Effector memory CD4-positive, alpha-beta T cell (primary cell): ENCODE measurements at places on chromosomes 1 and 21.

GRCh38 chr1:180630408-180631193 lies 1.2 kb upstream of the XPR1 start:
- no peak for DNase-seq

GRCh38 chr1:5758000-5758858 lies 234.0 kb downstream of the NPHP4 start:
- DNase-seq: no peak

DNA sequence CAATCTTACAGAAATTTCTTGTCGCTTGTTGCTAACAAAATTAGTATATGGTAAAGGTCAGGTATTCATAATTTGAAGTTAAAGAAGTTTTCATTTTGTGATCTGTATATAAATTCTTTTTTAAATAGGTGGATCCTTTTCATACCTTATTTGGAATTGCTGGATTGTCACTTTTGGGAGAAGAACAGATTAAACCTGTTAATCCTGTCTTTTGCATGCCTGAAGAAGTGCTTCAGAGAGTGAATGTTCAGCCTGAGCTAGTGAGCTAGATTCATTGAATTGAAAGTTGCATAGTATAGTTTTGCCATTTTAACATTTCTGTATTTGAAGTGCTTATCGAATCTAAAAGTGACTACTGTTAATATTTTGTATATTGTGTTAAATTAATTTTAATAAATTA lies 2.3 kb upstream of the MSH4 start:
- DNase-seq: no peak

- DNase-seq: no peak
Measured at GRCh38 chr1:232404981-232405731, 224.8 kb downstream of the SIPA1L2 start.

DNA sequence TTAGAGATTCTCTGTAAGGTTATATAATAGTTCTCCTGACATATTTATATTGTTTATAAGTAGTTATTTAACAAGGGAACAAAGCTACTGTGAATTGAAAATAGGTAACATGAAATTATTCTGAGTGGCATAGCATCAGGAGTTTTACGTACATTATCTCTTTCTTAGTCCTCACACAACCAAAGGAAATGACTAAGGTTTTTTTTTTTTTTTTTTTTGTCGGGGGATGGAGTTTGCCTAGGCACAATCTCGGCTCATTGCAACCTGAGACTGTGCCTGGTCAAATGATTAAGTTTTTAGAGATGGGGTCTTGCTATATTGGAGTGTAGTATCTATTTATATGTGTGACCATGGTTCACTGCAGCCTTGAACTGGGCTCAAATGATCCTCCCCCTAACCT lies 24.9 kb downstream of the TMED5 start:
- DNase-seq: no peak

GRCh38 chr1:55304229-55304740 lies 89.1 kb upstream of the USP24 start:
- no peak for DNase-seq

GRCh38 chr21:36723371-36723881 lies 24.5 kb downstream of the SIM2 start:
- no peak for DNase-seq

GRCh38 chr1:89842567-89843272 lies 21.9 kb downstream of the LRRC8D start:
- no peak for DNase-seq

DNA sequence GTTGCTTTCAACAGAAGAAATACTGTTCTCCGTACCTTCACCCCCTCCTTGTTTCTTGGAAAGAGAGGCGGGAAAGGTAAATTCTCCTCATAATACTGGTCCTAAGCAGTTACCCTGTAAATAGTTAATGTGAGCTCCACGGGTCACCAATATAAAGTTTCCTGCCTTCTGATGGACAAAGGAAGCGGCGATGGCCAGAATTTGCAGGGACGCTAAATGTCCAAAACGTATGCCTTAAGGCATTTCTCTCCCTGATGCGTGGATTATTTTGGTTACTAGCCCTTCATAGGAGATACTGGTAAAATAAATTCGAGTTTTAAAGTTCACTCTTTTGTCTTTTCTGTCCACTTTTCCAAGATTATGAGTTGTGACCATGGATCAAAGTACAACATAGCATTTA lies 898 bp upstream of the PTGS2 start:
- no peak for DNase-seq

DNA sequence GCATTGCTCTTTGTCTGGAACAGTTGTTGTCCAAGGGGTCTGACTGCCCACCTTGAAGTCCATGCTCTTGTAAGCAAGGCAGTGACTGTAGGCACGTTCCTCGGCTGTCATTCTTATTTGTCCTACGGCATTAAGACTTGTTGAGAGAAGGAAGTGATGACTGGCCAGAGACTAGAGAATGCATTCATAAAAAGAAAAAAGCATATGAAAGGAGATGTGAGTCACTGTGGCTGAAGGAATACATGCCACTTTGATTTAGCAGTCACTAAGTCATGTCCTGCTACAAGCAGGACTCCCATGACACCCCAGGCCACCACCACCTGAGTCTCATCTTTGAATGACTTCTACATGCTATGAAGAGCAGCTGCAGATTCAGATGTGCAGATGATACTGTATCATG lies 50.5 kb downstream of the CNN3 start:
- DNase-seq: no peak

DNA sequence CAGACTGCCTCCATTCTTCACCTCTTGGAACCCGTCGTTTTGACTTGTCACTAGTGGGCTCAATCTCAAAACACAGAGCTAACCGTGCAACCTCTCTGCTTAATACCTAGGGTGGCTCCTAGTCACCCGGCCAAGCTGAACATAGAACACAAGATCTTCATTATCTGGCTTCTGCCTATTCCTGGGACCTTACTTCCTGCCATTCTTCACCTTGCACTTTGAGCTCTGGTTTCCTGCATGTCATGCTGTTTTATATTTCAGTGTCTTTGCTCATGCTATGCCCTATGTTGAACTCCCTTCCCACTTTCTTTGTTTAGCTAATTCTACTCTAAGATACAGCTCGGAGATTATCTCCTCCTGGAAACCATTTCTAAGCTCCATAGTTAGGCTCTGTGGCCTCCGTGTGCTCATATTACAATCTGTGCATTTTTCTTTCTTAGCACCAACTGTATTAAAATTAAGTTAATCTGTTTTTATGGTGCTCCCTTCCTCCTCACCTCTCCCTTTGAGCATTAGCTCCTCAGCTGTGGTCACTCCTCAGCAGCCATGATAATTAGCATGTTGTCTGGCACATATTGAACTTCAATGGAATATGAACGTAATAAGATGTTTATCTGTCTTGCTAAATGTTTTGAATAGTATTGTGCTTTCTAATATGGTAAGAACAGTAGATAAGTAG lies 13.1 kb downstream of the GPSM2 start:
- no peak for DNase-seq

DNA sequence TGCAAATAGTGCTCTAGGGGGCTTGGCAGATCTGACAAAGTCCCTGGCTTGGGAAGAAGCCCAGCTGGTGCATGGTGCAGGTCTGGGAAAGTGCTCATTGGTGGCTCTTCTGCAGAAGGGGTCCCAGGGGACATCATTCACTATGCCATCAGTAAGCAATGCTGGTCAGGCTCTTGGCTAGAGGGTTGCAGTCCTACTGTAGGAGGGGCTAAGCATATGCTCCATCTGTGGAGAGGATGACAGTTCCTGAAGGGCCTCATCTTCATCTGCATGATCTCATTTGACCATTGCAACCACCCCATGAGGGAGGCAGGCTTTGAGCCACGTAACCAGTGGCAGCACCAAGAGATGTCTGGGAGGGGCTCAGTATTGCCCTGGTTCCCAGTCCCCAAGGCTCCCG lies 31.5 kb upstream of the VASH2 start:
- no peak for DNase-seq

- no peak for DNase-seq
Measured at GRCh38 chr1:88216441-88216840, 467.6 kb upstream of the PKN2 start.

DNA sequence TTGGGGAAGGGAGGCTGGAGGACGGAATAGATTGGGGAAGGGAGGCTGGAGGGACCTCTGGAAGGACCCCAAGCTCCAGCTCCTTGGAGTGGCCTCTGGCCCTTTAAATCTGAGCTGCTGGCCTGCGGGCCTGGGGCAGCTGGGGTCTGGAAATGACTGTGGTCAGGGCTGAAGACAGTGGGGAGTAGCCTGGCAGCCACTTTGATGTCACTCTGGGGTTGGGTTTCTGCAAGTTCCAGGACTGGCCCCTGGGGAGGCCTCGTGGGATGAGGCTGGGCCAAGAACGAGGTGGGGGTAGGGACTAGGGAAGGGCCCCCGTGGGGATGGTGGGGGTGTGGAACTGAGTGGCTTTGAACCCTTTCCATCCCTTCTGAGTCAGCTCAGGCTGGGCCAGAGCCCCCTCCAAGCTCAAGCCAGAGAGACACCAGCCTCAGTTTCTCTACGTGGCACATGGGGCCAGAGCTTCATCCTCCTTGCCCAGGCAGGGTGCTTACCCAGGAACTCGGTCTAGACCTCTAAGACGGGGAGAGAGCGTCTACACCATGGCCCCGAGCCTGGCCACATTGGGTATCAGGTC lies 59.7 kb downstream of the ALPL start:
- no peak for DNase-seq

GRCh38 chr21:42734323-42734971 lies 81.0 kb downstream of the PDE9A start:
- DNase-seq: no peak

DNA sequence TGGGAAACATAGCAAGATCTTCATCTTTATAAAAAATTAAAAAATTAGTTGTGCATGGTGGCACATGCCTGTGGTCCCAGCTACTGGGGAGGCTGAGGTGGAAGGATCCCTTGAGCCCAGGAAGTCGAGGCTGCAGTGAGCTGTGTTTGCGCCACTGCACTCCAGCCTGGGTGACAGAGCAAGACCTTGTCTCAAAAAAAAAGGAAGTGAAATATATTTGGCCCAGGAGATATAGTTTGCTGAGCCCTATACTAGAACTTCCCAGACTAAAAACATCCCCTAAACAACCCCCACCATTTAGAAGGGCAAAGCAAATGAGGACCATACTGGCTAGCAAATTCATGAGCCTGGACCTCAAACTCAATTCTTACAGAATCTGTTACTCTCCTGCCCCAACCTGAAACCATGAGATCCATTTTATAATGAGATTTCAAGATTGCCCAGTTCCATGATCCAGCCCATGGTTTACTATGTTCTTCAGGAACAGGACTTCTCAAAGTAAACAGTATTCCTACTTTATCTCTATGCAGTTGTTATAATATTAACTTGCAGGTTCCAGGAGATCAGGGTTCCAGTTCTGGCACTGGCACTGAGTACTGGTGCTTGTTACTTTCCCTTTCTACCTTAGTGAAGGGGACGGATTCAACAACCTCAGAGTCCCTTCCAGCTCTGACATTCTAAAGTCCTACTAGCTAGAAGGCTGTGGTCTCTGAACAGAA lies 48.9 kb upstream of the TADA1 start:
- no peak for DNase-seq

DNA sequence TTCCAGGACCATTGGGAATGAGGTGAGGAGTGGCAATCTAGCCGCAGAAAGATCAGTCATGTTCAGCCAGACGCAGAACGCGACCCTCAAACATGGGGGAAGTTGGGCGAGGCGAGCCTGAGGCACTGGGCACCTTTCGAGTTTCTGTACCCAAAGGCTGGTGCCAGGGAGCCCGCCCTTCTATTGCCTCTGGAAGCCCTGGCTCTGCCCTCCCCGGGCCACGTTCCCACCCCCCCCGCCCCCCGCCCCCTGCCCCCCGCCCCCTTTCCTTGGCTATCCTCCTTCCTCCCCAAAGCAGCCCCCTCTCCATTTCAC lies 2.2 kb upstream of the ZBTB7B start:
- DNase-seq: no peak

- DNase-seq: no peak
Measured at GRCh38 chr21:15222707-15223106, 157.9 kb upstream of the NRIP1 start.

DNA sequence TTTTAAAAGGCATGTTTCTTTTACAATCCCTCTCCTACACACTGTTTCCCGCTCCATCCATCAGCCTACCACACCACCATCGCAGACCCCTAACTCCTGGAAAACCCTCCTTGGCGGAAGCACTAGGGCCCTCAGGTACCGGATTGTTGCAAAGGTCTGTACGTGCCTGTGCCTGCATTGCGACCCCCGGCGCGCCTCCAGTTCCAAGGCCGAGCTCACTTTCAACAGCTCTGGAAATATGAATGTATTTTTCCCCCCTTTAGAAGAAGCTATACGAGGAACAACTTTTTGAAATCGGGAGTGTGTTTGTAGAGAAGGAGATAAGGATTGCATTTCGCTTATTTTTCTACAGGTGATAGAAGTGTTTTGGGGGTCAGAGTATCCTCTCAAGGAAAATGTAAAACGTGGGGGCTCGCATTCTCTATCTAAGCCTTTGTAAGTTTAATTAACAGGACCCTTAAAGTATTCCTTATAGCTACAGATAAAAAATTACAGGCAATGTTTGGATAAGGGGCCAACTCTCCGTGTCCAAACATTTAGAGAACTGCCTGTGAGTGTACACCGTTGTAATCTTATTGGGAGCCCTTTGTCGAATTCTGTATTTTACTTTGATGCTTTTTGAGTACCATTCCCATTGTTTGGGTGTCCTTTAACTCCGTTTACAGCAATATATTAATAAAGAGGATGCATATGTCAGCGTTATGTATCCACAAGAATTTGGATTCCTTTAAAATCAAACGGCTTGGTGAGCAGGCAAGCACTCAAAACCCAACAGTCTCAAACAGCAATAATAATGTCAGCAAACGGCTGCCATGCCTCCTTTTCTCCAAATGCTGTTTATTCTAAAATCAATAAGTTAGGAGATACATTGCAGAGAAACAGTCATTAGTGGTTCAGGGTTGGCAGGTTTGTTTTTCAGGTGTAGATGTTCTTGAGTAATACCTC lies 5.9 kb downstream of the PRRX1 start:
- no peak for DNase-seq

DNA sequence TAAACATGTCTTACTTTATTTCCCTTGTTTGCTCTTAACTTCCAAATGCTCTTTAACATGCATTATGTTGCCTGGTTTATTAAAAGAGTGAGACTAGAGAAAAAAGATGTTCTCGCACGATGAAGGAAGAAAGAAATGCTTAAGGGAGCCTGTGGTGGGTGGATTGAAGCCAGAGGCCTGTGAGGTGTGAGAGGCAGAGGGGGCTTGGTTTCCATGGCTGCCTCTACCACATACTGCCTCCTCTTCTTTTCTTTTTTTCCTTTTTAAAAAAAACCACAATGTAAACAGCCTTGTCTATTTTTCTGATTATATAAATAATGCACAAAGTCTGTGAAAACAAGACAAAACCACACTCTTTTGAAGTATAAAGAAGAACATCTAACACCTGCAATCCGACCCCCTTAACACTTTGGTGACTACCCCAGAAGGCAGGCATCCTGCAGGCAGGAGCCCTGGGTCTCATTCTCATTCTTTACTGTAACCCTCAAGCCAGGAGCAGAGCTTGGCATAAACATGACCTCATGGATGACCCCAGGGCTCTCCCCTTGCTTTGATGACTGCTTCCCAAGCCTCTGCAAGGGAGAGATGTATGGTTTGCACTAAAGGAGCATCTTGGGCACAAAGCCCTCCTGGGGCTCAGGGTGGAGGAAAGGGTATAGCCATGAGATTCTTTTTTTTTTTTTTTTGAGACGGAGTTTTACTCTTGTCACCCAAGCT lies 10.1 kb upstream of the PARP1 start:
- no peak for DNase-seq
